Left forelimb (tissue), 1 donor: ENCODE measurements at places on chromosomes 4 and X.
A peak's percentile ranks its signal among the peaks of the same experiment; 100 is the strongest.

- DNase-seq = no peak
Observed at GRCh38 chr4:10098780-10099160, 17.8 kb downstream of the WDR1 start.

DNA sequence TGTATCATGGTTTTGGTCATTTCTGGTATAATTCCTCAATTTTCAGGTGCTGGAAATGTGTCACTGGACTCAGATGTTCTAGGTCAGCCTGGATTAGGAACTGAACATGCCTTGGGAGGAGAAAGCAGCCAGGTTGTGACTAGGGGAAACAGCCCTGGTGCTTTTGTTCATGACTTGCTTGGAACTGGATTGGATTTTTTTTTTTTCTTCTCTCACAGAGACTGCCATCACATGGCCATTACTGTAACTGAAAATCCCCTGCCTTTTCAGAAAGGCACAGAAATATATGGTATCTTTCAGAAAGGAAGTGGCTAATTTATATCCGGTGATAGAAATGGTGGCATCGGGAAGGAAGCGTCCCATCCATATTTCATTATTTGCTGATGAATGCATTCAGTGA lies 34.6 kb downstream of the SEPTIN11 start:
- no peak for DNase-seq

DNA sequence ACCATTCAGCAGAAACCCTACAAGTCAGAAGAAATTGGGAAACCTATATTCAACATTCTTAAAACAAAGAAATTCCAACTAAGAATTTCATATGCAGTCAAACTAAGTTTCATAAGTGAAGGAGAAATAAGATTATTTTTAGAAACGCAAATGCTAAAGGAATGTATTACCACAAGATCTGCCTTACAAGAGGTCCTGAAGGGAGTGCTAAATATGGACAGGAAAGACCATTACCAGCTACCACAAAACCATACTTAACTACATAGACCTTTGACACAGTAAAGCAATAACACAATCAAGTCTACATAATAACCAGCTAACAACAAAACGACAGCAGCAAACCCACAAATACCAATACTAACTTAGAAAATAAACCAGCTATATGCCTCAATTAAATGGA lies 169.3 kb upstream of the FGF16 start:
- no peak for DNase-seq

GRCh38 chr4:126223784-126224407 lies 909.1 kb downstream of the FAT4 start:
- DNase-seq = no peak

GRCh38 chr4:54664400-54664799 lies 6.6 kb downstream of the KIT start:
- no peak for DNase-seq

GRCh38 chr4:25837107-25837506 lies 25.7 kb downstream of the SEL1L3 start:
- no peak for DNase-seq

DNA sequence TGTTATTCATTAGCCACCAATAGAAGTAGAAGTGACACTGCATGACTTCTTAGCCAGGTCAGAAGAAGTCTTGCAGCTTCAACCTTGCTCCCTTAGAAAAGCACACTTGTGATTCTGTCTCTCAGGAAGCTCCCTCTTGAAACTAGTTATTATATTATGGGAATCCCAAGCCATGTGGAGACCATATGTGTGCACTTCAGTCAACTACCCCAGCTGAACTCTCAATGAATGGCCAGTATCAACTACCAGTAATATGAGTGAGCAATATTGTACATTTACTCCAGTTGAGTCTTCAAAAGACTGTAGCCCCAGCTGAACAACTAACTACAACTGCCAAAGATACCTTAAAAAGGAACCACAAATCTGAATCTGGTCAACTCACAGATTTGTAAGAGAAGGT lies 77.1 kb upstream of the GABRA3 start:
- no peak for DNase-seq

DNA sequence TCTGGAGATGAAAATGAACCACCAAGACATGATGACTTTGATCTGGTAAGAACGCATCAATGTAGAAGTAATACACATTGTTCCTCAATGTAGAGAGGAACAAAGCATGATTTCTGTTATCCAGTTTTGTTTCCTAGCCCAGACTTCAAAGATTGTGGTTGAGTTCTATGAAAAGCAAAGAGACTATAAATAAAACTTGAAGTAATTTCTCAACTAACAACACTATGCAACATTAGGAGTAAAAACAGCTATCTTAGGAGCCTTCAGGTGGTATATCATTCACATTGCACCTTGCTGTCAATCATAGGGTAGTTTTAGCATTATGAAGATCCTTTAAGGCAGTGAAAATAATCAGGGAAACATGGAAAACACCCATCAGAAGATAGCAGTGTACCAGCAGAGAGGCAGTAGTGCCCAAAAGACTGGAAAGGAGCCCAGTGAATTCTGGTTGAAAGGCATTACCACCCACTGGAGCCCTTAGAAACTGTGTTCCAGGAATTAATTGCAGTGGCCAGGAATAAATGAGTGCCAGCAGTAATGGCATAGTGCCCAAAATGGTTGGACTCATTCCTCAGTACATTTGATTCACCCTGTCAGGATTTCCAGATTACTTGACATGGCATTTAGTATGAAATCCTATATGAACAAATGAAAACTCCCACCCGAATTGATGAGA lies 300.7 kb upstream of the CXXC4 start:
- DNase-seq = no peak

DNA sequence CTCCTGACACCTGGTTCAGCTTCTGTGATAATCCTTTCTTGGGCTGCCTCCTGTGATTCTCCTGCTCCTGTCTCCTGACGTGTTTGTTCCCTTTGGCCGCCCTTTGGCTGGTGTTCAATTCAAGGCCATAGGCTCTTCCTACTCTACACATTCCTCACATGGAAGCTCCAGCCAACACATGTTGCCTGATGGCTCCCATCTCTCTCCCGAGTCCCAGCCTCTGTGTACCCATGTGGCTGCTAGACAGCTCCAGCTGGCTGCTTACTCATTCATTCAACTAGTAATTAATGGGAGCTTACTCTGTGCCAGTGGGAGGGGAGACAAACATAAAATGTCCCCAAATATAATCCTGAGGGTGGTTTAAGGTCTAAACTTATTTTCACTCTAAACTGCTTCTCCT lies 9.2 kb upstream of the MED28 start:
- no peak for DNase-seq

DNA sequence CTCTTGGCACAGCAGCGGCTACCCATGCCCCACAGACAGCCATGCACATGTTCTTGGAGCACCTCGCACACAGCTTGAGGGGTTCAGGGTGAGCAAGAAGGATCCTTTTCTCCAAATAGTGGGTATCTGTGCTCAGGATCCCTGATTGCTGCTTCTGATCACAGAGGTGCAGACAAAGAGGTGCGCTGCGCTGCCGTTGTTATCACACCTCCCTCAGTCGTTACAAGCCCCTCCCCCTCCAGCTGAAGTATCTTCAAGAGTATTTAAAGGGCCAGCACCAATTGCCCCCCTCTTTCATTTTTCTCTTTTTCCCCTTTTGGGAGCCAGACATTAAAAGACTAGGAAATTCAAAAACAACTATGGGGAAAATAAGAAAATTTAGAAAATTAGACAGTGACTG lies 44.3 kb downstream of the NELFA start:
- no peak for DNase-seq

- DNase-seq = no peak
Observed at GRCh38 chr4:44232262-44232661, 216.3 kb downstream of the KCTD8 start.

DNA sequence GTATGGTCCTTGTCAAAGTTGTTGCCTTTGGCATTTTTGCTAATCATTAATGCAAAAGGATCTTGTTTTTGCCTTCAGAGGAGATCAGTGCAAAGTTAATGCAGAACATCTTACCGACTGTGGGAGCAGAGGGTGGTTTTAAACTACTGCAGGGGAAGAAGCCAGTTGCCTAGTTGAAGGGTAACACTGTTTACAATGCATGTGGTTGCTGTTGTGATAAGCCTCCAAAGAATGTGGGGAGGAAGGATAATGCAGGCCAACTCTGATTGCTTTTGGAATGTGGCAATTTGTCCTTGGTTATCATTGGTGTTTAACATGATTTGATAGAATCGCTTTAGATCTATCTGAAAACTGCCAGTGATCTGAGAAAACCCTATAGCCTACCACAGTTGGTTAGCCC lies 204.3 kb upstream of the TLL1 start:
- DNase-seq = no peak

DNA sequence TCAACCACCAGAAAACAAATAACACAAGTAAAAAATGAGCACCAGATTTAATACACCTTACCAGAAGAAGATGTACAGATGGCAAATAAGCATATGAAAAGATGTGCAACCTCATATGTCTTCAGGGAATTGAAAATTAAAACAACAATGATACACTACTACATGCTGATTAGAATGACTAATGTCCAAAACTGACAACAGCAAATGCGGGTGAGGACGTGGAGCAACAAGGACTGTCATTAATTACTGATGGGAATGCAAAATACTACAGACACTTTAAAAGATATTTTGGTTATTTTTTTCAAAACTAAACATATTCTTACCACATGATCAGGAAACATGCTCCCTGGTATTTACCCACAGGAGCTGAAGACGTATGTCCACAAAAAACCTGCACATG lies 140.3 kb downstream of the FRYL start:
- DNase-seq = no peak

GRCh38 chrX:68669871-68670270 lies 22.4 kb downstream of the STARD8 start:
- DNase-seq = no peak

DNA sequence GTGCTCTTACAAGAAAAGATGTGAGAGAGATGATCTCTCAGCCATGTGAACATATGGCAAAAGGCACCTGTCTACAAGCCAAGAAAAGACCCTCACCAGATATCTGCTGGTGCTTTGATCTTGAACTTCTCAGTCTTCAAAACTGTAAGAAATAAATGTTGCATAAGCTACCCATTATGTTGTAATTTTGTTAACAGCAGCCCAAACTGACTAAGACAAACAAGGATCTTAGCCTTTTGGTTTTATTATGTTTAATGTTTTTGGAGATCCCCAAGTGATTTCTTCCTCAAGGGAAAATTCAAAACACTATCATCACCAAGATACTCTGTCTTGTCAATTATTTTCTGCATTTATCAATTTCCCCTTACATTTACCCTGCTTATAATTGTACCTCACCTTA lies 21.8 kb upstream of the CCNI start:
- DNase-seq = no peak

GRCh38 chr4:58760737-58761136 lies 1650.6 kb upstream of the IGFBP7 start:
- DNase-seq = no peak

GRCh38 chr4:132332932-132333723 lies 816.0 kb upstream of the PCDH10 start:
- no peak for DNase-seq

DNA sequence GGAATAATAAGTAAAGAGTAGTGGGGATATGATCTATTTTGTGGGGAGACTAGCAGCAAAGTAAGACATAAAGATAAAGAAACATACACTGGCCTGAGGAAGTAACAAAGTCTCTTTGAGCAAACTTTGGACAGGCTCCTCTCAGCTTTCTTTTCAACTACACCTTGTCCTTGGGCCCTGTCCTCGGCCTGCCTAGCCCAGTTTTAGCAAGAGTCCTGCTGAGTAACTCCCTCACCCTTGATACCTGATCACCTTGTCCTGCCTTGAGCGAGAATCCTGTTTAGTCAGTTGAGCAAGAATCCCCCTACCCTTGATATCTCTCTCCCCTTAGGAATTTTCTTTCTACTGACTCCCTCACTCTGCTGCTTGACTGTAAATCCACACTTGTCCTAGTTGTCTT lies 11.5 kb downstream of the HNRNPH2 start:
- no peak for DNase-seq

- DNase-seq = no peak
Observed at GRCh38 chr4:156983366-156983765, 11.8 kb upstream of the PDGFC start.

GRCh38 chr4:75699299-75699698 lies 25.1 kb upstream of the USO1 start:
- no peak for DNase-seq

GRCh38 chrX:47540754-47541538 lies 20.1 kb upstream of the ARAF start:
- DNase-seq = peak; percentile 78

- no peak for DNase-seq
Observed at GRCh38 chrX:2632533-2633504, 58.3 kb upstream of the CD99 start.

GRCh38 chr4:65391382-65391781 lies 278.9 kb downstream of the EPHA5 start:
- no peak for DNase-seq

GRCh38 chr4:183561905-183562304 lies 57.0 kb downstream of the ING2 start:
- no peak for DNase-seq

GRCh38 chr4:57094832-57095223 lies 15.4 kb downstream of the IGFBP7 start:
- DNase-seq = no peak

DNA sequence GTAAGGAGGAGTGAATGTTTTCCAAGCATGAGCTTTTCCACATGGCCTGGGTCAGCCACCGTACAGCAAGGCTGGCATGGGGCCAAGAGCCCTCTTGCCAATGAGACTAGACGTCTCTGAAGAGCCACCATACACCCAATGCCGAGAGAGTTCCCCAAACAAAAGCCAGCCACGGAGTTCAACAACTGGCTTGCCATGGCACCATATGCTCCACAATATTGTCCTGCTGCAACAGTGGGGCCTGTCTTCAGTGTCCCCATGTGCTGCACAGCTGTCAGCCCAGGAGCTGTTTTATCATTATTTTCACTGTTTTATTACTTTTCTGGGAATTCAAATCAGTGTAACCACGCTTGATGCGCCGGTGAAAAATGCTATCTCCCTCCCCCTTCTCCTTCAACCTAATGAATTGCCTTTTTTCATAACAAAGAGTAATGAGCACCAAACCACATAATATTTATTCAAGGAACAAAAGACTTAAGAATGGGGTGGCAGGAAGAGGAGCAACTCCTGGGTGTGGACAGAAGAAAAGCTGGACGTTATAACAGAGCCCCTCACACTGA lies 18.4 kb downstream of the MAML3 start:
- DNase-seq = no peak

- DNase-seq = no peak
Observed at GRCh38 chr4:118760092-118760491, 74.9 kb downstream of the METTL14 start.

GRCh38 chr4:94525993-94526728 lies 74.4 kb downstream of the PDLIM5 start:
- DNase-seq = no peak

DNA sequence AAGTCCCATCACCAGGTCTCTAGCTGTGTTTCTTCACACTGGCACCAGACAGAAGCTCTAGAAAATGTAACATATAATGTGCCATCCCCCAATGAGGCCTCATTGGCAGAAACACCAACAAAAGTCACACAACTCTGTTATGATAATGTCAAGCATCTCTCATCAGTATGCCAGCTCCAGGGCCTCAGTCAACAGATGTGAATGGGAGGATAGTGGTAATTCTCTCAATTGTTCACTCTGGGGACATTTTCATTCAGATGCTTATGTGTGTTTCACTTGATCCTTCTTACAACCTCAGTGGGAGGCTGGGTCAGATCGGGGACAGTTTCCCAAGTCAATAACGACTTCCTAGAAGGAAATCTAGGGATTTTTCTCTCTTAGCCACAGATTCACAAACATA lies 57.5 kb upstream of the SCOC start:
- no peak for DNase-seq

- DNase-seq = no peak
Observed at GRCh38 chr4:82901183-82901718, 716 bp downstream of the THAP9 start.

GRCh38 chrX:118066867-118067515 lies 49.6 kb downstream of the KLHL13 start:
- no peak for DNase-seq

GRCh38 chrX:13120017-13120416 lies 75.6 kb upstream of the FAM9C start:
- no peak for DNase-seq
